Stimulated activated memory B cell treated with anti-CD40 and anti-IgM and Interleukin-4, amounts not matched to agents 10 μg/mL and 1 μg/mL and 100 μg/mL, for 72 hours (primary cell): ENCODE measurements at places on chromosomes 12 and 14.
A peak's percentile ranks its signal among the peaks of the same experiment; 100 is the strongest.

DNA sequence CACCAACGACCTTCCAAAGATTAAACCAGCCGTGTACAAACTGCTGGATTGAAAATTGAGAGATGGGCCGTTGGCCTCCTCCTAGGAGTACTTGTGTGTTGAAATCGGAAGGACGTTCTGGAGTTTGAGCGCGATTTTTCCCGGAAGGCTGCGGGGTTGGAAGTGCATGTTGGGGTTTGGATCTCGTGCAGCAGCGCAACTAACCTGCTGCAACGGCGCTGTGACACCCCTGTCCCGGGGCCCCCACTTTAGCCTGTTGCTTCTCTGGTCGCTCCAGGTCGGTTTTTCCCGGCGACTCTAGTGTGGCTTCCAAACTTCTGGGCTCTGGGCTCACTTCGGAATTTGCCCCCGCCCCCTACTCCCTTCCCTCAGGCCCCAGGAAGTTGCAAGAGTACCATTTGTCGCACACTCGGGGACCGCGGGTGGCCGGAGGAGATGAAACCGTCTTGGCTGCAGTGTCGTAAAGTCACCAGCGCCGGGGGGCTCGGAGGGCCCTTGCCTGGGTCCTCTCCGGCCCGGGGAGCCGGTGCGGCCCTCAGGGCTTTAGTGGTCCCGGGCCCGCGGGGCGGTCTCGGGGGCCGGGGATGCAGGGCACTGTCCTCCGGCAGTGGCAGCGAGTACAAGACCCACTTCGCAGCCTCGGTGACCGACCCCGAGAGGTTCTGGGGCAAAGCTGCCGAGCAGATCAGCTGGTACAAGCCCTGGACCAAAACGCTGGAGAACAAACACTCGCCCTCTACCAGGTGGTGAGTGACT lies at the start of gene ACSS3:
Gene ACSS3 (plus strand): TSS at position 394 of the 756 bp plus-strand sequence. CDS start 42 bp downstream, at position 436.
- no peak for ATAC-seq

DNA sequence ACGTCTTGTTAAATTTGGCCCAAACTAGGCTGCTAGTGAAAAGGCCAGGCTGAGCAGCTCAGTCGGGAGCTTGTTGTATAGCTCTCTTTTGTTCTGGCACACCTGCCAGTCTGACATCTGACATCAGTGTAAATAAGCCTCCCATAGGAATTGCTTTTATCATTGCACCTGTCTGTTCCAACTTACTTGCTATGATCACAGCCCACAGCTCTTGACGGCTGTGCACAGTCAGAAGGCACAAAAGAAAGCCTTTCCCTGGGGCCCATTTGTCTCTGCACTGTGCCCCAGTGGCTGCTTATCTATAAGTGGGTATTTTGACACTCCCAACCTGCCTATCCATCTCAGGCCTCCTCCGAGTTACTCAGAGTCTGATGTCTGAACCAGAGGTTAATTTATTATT lies 324.5 kb downstream of the NUAK1 start:
- no peak for ATAC-seq

- no peak for ATAC-seq
Observed at GRCh38 chr12:74535536-74535935, 2.1 kb upstream of the ATXN7L3B start.

GRCh38 chr12:104866291-104866690 lies 91.8 kb downstream of the SLC41A2 start:
- ATAC-seq = no peak

GRCh38 chr12:125284945-125285685 lies 219.9 kb downstream of the AACS start:
- ATAC-seq = no peak

GRCh38 chr12:58894040-58894439 lies 26.3 kb downstream of the LRIG3 start:
- ATAC-seq = no peak

- ATAC-seq = no peak
Observed at GRCh38 chr12:132131952-132132351, 12.2 kb downstream of the DDX51 start.

GRCh38 chr12:71954083-71954778 lies 15.6 kb downstream of the TPH2 start:
- no peak for ATAC-seq

DNA sequence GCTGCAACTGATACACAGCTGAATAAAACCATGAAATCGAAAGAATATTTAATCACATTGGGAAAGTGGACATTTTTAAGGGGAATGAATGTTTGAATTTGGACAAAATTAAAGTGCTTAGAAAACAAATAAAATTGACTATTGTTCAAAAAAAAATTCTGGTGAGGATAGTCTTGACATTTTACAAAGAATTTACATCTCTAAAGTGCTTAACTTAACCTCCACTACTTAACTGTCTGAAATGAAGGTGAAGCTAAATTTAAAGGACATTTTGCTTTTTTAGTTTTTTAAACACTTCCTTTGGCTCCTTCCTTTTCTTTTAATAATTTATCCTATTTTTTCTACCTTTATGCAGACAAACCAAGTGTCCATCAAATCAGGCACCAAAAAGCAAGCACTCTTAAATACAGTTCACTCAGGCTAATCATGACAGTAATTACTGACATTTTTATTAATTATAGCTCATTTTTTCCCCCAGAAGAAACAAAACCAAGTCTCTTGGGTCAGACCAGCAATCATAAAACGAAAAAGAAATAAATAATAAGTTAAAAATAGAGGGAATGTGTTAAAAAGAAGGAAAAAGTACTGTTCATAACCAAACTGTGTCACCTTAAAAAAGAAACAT lies 5.7 kb upstream of the CCND2 start:
- ATAC-seq = no peak

GRCh38 chr12:93173178-93173957 lies 204.4 kb upstream of the NUDT4 start:
- ATAC-seq = no peak

DNA sequence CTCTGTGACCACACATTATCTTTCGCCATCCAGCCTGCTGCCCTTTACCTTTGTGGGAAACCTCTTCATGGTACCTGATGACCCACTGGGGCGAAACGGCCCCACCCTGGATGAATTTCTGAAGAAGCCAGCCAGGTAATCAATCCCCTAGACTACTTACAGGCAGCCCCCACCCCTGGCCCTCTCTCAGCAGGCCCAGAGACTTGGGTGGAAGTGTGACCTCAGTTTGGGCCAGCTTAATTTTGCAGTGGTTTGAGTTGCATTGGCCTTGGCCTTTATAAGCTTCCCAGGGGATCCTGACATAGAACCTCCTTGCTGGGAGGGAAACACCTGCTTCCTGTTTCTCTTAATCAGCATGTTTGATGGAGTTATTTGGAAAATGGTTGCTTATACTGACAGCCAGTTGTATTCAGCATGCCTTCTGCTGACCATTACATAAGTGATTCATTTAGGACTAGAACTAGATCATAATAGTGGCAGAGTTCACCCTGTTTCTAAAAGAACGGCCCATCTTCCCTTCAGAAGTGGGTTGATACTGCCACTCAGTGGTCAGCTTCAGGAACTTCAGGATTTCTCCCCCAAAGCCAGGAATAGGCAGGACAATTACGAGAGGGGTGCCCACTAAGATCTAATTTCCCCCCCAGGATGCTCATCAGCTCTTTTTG lies 6.1 kb downstream of the SDR39U1 start:
- peak; percentile 66 for ATAC-seq

GRCh38 chr14:68088451-68088854 lies 268.9 kb downstream of the RAD51B start:
- no peak for ATAC-seq
